ENCODE measurements at places on chromosomes 4 and X.

GRCh38 chr4:24473309-24473721, 111.0 kb downstream of the DHX15 start:
- DNase-seq: peak; percentile 29

- DNase-seq: no peak
Observed at GRCh38 chr4:121913667-121914066, 38.2 kb downstream of the TRPC3 start.

DNA sequence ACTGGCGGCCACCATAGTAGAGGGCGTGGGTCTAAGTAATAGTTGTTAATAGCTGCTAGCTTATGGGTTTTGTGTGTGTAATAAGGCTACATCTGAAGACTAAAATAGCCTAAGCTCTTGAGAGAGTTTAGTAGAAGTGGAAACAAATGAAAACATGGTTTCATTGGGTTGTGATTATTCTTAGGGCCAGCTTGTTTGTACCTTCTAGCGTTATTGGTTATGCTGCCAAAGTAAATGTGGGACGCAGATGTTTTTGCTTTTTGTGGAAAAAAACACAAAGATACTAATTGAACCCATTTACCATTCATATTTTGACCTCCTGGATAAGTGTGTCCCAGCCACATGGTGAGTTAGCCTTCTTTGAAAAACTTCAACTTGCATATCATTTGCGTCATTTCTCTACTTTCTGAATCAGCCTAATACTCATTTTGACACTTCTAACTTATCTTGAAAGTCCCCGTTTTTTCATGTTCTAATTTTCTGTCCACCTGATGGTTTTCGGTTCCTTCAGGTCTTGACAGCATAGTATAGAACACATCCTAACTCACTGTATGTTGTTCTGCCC, 305.3 kb downstream of the FRMPD4 start:
- DNase-seq: no peak

DNA sequence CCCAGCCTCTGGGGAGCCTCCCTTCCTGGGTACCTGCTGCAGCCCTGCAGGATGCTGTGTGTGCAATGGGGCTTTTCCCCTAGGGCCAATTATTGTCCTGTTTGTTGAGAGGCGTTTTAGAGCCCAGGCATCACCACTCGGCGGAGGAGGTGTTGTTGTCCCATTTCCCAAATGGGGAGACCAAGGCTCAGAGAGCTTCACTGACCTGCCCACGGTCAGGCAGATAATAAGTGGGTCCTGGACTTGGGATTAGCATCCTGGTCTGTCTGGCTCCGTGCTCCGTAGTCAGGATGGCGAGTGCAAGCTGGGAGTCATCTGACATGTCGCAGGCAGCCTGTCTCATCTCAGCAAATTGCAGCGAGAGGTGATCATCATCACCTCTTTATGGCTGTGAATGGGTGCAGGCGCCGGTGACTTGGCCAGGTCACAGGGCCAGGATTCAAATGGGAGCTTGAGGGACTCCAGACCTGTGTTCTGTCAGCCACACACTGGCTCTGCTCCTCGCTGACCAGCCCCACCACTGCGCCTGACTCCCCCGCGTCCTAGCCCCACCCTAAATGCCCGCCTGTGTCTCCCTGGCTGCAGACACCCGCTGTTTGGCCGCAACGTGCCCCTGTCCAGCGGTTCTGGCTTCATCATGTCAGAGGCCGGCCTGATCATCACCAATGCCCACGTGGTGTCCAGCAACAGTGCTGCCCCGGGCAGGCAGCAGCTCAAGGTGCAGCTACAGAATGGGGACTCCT, 16.6 kb downstream of the HTRA3 start:
- DNase-seq: no peak

GRCh38 chrX:24232796-24233195, 81.1 kb downstream of the SUPT20HL2 start:
- no peak for DNase-seq

- DNase-seq: no peak
Observed at GRCh38 chrX:100700809-100701208, 31.1 kb downstream of the SYTL4 start.

DNA sequence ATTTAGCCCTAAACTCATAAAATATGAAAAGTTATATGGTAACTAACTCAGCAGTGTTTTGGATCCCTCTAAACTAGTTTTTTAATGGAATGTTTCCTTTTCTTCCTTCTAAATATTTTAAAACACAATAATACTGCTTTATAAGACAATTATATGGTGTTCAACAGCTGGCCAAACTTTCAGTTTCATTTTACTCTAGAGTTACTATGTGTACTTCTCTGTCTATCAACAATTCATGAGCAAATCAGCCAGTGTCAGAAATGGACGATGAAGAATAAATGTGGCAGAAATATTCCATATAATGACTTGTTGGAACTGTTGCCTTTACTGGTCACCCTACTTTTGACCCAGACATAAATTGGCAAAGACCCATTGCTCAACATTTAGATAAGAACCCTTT, 64.8 kb upstream of the CXXC4 start:
- DNase-seq: no peak

DNA sequence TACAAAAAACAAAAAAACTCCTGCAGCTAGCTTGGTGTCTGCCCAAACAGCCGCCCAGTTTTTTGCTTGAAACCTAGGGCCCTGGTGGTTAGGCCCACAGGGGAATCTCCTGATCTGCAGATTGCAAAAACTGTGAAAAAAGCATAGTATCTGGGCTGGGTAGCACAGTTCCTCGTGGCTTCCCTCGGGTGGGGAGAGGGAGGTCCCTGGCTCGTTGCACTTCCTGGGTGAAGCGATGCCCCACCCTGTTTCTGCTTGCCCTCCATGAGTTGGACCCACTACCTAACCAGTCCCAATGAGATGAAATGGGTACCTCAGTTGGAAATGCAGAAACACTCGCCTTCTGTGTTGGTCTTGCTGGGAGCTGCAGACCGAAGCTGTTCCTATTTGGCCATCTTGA, 18.6 kb upstream of the BRWD3 start:
- no peak for DNase-seq

- no peak for DNase-seq
Observed at GRCh38 chr4:957231-957580, 16.2 kb downstream of the DGKQ start.

DNA sequence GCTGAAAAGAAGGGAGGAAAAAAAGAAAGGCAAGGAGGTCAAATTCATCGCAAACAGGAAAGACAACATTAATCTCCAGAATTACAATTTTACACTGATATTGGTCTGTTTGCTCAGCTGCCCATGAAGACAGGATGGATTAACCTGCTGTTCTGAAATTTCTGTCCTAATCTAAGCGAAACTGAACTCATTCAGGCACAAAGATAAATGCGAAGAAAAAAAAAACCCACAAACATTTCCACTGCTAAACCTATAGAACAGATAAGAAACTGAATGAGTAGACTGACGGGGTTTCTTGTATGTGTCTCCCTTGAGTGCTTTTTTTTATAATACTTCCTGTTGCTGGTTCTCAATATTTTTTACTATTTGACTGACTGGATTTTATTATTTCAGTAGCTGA, 251.8 kb upstream of the FTHL17 start:
- DNase-seq: no peak

- DNase-seq: no peak
Observed at GRCh38 chr4:4792466-4792865, 67.0 kb upstream of the MSX1 start.

GRCh38 chr4:1746265-1746691, 25.0 kb downstream of the TACC3 start:
- DNase-seq: no peak

- DNase-seq: no peak
Observed at GRCh38 chr4:48027653-48028052, 11.1 kb downstream of the NIPAL1 start.

- no peak for DNase-seq
Observed at GRCh38 chrX:1928805-1929204, 313.9 kb downstream of the ASMT start.

- peak; percentile 15 for DNase-seq
Observed at GRCh38 chr4:180059216-180059881, 2183.9 kb upstream of the TENM3 start.

Data from putamen (tissue), 1 donor.